ENCODE measurements at places on chromosomes 2 and 18.
A peak's percentile ranks its signal among the peaks of the same experiment; 100 is the strongest.

GRCh38 chr2:20662308-20662937 is 4.5 kb upstream of the GDF7 start:
- no peak for DNase-seq

GRCh38 chr2:123738643-123739042 is 286.4 kb upstream of the CNTNAP5 start:
- DNase-seq: no peak

DNA sequence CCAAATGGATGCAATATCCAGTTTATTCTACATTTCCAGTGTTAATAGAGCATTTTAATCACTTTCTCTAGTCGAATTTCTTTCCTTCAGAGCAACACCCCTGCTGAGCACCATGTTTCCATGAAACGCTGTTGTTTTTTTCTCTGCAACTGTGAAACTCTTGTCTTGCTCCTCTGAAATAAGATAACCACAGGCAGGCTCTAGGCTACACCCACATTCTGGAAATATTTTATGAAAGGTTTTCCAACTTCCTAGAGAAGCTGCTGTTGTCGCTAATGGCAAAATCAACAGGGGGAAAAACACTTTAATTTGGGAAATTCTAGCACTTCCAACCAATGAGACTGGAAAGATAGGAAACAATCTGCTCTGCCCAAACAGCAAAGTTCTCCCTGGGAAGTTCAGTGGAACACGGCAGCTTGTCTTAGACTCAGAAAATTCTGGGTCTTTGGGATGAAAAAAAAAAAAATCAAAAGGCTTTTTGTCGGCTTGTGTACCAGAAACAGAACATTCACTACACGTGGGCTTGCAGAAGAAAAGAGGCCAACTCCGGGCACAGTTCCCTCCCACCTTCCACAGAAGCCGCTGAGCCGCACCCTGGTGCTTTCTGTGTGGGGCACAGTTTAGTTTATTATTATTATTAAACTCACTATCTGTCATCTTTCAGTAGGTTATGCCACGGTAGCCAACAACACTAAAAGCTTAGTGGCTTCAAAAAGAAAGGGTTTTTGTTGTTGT is 98.7 kb downstream of the MMADHC start:
- DNase-seq: no peak

DNA sequence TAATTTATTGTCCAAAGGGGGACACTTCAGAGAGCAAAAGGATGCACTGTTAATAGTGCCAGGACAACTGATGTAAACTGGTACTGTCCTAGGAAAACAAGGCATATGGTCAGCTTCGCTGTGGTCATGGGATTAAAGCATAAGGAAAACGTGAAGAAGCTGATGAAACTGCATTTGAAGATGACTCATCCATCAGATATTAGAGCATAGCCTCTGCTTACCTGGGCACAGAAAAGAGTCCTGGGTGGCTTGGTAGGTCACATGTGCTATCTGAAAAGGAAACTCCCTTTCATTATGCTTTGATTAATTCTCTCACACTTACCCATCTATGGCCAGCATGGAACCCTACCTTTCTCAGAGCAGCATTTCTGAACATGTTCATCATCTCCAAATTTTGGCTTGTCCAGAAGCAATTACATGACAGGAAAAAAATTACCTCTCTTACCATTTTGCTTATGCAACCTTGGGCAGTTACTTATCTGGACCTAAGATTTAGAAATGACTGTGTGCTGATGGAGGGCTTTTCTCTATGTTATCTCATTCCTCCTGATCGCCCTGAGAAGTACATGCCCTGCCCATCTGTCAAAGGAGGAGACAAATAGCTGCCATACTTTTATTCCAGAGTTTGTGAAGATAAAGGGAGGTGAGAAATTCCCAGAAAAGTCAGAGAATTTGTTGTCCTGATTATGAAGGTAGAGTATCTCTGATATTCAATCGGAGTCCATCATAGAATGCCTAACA is 275.3 kb upstream of the SLC14A2 start:
- DNase-seq: no peak

- DNase-seq: no peak
Measured at GRCh38 chr2:133489641-133490410, 78.4 kb downstream of the NCKAP5 start.

GRCh38 chr2:149858901-149859634 is 271.5 kb upstream of the MMADHC start:
- DNase-seq: peak; percentile 5

DNA sequence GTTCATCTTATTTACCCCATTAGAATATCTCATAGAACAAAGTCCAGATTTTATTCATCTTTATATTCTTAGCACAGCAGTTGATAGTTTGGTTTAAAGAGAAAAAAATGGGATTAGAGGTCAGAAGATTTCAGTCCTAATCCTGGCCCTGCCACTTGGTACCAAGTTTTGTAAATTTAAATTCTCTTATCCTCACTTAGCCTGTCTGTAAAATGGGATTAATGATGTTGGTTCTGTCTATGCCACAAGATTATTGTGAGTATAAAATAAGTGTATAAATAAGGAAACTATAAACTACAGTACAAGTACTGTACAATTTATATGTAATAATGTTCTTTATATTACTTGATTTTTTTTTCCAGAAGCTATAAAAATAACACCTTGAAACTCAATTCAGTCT is 17.1 kb upstream of the DRC1 start:
- DNase-seq: no peak

DNA sequence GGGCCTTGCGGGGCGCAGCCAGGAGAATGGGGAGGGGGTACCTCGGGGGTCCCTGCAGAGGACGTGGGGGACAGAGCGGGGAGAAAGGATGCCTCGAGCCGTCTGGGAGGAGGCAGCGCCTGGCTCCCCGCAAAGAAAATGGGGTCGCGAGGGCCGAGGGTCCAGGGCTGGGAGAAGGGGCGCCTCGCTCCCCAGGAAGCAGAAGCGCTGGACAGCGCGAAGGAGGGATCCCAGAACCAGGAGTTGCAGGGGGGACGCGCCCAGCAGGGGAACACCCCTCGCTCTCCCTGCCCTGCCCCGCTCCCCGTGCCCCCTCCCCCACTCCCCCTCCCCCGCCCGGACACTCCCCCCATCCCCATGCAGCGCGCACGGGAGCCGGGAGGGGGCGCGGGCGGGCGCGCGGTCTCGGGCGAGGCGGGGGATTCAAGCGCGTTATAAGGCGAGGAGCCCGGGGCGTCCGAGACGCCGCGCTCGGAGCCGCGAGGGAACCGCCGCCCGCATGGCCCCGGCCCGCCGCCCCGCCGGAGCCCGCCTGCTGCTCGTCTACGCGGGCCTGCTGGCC is at the start of gene ERFE:
TSS of gene ERFE (plus strand) at position 462 of the 562 bp plus-strand sequence. CDS start at position 500, 38 bp downstream.
- DNase-seq: peak; percentile 53

- DNase-seq: no peak
Measured at GRCh38 chr2:28662468-28663181, 89.0 kb upstream of the PPP1CB start.

DNA sequence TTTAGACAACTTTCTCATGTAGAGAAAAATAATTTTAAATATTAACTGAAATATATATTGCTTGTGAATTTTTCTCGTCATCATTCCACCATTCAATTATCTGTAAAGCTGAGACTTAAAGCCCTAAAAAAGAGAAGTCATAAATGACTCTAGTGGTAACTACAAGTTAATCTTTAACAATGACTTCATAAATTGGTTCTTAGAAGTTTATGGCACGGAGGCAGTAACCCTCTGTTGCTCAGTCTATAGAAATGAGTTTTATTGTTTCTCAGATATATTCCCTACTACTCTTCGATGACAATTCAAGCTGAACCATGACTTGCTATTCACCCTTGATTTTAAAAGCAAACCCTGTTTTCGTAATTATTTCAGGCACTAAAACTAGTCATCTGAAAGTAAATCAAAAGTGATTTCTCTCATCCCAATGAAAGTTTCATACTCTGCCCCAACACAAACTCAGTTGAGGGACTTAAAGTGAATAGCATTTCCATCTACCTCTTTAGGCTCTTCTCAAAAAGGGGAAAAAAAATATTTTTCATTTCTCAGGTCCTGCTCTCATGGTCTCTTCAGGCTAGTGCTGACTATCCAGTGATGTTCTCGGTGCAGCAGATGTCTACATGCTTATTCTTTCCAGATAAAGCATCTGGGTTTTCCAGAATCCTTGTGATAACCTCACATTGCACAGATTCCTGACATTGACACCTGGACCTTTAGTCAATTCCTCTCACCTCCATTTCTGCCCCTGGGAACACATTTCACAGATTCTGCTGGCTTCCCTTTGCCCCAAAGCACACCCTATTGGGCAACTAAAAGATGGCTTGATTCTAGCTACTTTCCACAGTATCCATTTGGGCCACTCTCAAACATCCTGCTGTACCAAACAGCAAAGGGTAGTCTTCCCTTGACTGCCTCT is 207.8 kb upstream of the LRATD1 start:
- DNase-seq: no peak

DNA sequence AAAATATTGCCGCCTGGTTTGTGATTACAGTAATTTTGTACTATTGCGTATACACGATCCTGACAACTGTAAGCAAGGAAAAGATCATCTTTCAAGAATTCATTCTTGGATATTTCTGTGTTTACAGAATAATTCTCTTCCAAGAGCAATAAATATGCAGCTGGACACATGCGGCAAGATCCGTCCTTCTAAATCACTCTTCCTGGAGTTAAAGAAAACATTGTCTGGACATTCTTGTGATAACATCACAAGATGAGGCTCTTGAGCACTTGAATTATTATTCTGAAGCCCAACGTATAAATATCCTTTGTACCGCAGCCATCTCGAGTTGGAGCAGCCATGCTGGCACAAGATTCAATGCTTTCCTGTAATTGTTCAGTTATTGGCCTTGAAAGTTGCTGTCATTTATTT is 9.9 kb downstream of the FHL2 start:
- peak; percentile 88 for DNase-seq
